Activated CD4-positive, alpha-beta T cell treated with anti-CD3 and anti-CD28 coated beads, Interleukin-2, amount 50 U/mL, for 16 hours (primary cell): ENCODE measurements at places on chromosomes 3 and 15.

GRCh38 chr3:139358841-139359562, 15.2 kb downstream of the MRPS22 start:
- no peak for DNase-seq

DNA sequence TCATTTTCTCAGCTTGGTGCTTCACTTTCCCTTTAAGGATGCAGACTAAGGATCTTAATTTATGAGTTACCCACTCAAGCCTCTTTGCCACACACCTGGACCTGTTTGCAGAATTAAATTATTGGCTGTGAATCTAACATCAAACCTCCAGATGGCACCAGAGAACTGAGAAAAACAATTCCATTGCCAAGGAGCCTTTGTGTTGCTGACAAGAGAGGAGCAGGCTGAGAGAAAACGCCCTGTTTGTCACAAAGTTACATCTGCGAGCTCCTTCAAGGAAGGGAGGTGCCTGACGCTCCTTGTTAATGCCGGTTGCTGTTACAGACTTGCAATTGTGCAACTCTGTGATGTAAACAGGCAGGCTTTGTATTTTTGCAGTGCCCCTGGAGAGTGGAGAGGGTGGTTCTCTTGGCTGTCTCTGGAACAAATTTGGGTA, 36.3 kb upstream of the TMC3 start:
- DNase-seq: peak; percentile 44

DNA sequence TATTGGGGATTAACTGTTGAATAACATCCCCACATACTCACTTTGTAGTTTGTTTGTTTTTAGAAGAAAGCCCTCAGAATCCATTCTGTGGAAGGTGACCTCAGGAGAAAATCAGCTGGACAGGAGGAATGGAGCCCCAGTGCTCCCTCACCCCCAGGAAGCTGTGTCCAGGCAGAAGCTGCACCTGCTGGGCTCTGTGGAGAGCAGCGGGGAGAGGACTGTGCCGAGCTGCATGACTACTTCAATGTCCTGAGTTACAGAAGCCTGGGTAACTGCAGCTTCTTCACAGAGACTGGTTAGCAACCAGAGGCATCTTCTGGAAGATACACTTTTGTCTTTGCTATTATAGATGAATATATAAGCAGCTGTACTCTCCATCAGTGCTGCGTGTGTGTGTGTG, 14.0 kb downstream of the TIGIT start:
- no peak for DNase-seq

- DNase-seq: no peak
These were observed 294.9 kb upstream of the CTDSPL start for GRCh38 chr3:37566730-37567129.

- no peak for DNase-seq
These were observed 15.2 kb downstream of the ABCC5 start for GRCh38 chr3:184002469-184002868.

DNA sequence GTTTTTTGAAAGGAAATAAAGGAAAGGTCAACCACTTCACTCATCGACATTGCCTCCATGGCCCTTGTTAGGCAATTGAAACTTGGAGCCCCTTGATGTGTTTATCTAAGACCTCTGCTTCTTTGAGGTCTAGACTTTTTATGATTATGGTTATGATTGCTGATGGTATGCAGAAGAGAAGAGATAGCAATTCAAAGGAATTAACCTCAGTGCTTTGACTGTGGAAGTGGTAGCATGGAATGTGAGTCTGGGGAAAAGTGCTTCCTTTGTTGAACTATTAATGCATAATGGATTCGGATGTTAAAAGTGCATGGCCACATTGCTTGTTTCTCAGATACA, 46.1 kb downstream of the FNDC3B start:
- DNase-seq: no peak

DNA sequence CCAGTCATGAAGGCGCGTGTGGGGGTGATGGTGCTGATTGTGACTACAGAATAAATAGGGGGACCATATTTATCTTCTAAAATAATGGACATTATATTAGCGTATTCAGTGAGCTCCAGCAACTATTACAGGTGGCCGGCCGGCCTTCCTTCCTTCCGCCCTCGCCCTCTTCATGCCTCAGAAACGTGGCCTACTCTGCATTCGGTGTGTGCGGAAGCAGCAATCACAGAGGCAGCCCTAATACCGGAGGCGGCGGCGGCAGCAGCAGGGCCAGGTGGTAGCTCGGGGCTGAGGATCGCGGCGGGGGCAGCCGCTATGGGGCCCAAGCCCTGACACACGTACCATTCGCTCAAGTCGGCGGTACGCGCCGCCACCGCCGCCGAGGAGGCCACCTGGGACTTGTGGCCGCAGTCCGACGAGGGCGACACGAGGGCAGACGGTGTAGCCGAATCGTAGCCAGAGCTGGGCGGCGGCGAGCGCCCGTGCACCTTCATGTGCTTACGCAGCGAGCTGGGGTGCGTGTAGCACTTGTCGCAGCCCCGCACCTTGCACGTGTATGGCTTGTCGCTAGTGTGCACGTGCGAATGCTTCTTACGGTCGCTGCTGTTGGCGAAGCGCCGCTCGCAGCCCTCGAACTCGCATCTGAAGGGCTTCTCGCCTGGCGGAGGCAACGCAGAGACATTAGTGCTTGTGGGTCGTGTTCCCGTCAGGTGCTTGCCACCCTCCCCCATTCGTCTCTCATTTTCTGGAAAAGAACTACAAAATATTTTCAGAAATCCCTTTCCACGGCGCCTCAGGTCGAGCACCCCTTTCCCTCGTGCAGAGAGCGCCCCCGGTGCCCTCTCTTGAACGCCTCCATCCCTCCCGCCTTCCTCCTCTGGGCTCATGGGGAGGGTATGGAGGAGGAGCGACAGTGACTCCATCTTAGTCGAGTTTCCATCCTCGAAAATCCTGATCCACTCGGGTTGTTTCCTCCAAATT, 15.5 kb downstream of the ZIC4 start:
- no peak for DNase-seq

- no peak for DNase-seq
These were observed 100.0 kb downstream of the CACNA2D3 start for GRCh38 chr3:54222316-54222715.

DNA sequence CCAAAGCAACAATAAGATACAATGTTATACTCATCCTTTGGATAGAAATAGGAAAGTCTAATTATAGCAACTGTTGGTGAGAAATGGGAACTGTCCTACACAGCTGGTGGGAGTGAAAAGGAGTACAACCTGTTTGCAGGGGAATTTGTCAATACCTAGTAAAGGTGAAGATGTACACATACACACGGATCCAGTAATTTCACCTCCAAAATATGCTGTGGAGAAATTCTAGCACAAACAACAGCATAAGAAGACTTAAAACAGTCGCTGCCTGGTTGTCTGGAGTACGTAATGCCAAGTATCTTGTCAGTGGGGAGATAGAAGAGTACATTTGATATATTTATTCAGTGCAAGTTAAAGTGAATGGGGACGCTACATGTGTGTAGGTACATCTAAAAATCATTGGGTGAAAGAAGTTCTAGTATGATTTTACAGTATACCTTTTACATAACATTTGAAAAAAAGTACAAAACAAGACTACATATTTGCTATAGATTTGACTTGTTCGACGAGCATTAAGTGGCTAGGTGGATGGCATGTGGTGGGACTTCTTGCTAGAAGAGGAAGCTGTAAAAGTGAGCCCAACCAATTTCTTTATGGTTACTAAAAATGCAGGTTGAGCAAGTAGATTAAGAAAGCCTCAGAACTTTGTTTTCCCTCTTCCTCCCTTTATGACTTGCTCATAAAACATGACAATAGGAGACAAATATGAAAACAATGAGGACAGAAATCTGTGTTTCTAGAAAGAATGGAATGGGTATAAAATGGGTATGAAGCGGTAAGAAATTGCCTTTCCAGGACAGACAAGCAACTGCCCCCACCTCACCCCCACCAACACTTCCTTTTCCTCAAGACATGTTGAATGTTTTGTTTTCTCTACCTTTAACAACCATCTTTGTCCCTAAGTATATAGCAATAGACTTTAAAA, 50.2 kb upstream of the CCR4 start:
- DNase-seq: no peak

DNA sequence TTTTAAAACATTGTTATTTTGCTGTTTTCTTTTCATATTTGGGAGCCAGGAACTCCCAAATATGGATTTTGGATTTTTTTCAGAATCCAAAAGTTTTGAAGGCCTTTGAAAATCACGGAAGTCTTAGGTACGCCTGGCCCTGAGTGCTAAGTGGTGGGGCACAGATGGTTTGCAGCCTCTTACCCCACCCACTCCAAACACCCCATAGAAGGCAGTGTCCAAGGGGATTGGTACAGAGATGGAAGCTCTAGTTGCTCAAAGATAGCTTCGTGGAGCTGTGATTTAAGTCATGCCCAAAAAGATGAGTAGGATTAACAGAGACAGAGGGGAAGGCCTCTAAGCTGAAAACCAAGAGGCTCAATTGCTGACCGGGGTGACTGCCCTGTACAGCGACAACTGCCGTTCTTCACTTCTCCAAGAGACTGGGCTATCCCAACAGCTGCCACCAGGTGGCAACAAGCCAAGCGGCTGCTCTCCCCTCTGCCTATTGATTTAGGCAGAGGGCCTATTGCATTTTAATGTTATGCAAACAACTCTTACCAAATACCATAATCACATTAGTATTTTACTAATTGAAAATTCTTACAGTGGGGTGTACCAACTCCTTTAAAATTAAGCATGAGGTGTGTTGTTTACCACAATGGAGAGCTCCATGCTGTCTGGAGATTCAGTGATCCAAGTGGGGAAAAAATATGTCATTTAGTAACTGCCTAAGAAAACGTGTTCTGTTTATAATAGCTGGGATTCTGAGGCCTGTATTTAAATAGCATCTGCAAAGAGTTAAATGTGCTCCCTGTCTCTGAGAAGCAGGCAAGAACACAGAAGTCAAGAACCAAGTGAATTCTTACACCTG, 64.0 kb upstream of the C15orf61 start:
- peak; percentile 81 for DNase-seq

- peak; percentile 39 for DNase-seq
These were observed 17.4 kb downstream of the FILIP1L start for GRCh38 chr3:100096866-100097265.

- no peak for DNase-seq
These were observed 115.6 kb downstream of the FNDC3B start for GRCh38 chr3:172154768-172155664.

GRCh38 chr15:34789326-34789725, 6.0 kb downstream of the ACTC1 start:
- DNase-seq: no peak

DNA sequence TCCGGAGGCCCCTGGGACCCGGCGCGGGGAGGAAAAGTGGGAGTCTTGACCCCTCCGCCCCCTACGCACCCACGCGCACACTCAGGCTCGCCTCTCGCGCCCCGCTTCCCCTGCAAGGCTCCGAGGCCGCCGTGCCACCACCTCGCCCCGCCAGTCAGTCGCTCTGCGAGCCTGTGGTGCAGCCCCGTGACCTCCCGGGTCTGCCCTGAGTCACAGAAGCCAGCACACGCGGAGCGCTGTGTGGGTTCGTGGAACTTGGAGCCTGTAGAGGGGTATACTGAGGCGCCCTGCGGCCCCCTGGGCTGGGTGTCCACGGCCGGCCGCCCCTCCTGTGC, 380 bp upstream of the ALS2CL start:
- DNase-seq: no peak

DNA sequence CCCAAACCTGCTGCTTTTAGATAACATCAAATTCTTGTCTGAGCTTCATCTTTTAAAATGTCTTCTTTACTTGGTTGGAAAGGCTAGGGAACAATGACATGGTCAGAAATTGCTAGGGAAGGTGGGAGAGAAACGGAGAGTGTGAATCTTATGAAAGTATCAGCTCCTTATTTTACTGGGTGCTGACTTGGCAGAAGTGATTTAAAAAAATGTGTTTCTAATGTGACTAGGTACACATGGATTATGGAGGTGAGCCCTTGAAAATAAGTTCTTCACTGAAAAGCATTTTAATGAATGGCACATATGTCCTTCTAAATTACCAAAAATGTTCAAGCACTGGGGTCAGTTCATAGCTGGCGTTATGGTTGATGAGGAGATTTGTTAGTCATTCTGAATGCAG, 54.0 kb upstream of the PPARG start:
- DNase-seq: no peak

- DNase-seq: no peak
These were observed 190.2 kb downstream of the STAG1 start for GRCh38 chr3:136562026-136562425.

- DNase-seq: no peak
These were observed 37.9 kb downstream of the ANKDD1A start for GRCh38 chr15:64949383-64950186.

DNA sequence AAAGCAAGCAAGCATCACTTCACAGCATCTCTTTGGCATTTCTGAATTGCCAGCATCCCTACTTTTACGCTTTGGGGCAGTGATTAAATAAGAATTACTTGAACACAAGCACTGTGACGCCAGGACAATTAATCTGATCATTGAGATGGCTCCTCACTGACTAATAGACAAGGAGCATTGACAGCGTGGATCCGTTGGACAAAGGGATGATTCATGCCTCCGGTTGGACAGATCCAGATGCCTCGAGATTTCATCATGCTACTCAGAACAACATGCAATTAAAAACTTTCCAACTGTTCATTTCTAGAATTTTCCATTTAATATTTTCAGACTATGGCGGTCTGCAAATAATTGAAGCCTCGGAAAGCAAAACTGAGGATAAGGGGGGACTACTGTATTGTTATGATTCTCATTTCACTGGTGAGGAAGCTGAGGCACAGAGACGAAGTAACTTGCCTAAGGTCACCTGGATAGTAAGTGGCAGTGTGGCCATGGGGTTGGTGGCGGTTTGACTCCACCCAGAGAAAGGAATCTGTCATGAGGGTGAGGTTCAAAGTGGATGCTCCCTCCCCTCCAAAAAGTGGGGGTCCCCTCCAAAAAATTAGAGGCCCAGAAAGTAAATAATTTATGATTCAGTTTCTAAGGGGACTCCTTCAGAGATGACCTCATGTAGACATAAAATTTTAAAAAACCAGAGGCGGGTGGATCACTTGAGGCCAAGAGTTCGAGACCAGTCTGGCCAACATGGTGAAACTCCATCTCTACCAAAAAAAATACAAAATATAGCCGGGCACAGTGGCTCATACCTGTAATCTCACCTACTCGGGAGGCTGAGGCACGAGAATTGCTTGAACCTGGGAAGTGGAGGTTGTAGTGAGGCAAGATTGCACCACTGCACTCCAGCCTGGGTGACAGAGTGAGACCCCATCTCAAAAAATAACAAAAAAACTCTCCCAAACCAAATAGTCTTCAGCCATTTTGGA, 12.3 kb upstream of the PGPEP1L start:
- no peak for DNase-seq

DNA sequence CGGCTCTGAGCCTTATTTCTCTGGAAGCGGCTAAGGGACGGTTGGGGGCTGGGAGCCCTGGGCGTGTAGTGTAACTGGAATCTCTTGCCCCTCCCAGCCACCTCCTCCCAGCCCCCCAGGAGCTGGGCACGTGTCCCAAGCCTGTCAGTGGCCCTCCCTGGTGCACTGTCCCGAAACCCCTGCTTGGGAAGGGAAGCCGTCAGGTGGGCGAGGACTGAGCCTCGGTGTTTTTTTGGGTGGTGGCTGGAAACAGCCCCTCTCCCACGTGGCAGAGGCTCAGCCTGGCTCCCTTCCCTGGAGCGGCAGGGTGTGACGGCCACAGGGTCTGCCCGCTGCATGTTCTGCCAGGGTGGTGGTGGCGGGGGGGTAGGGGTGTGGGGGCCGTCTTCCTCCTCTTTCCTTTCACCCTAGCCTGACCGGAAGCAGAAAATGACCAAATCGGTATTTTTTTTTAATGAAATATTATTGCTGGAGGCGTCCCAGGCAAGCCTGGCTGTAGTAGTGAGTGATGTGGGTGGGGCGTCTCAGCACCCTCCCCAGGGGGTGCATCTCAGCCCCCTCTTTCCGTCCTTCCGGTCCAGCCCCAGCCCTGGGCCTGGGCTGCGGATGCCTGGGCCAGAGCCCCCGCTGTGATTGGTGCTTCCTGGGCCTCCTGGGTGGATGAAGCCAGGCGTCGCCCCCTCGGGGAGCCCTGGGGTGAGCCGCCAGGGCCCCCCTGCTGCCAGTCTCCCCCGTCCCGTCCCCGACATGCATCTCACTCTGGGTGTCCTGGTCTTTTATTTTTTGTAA, 58.8 kb upstream of the GOLGA8A start:
- DNase-seq: no peak
